ENCODE measurements at places on chromosomes 1 and 21.

- no peak for DNase-seq
These were observed 2.8 kb upstream of the CDC73 start for GRCh38 chr1:193118803-193119730.

DNA sequence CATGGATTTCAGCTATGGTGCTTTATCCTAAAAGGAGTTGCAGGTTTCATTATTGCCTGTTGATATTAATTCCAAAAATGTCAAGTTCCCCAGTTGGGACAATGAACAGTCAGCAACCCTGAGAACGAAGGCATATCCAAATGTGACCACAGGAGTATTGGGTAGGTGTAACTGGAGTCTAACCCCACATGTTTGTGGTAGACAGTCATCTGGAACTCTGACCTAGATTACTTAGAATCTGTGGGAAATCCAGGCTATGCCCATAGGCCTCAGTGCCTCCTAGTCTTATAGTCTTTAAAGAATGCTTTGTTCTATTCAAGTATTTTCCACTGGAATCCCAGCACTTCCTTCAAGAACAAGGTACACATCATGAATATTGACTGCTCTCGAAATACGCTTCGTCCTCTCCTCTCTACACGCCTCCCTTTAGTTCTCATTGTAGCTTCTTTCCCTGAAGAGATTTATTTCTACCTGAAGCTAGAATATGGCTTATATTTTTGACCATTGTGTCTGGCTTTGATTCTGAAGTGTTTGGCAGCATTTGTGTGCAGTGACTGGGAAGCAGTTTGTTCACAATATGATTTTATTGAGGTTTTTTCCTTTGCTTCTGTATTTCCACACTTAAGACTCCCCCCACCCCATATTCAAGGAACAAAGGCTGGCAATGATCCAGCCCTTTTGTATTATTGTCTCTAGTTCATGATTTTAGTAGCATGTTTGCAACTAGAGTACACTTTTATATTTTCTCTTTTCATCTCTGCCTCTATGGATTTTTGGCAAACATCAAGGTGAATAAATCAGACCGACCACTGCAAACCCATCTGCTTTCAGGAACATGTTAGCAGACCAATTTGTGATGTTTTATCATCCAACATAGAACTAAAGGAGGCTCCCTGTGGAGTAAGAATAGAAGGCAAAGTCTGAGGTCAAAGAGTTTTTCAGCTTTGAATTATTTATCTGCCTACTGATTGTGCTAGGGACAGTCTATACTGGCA, 178.6 kb downstream of the GPR52 start:
- DNase-seq, result no peak

DNA sequence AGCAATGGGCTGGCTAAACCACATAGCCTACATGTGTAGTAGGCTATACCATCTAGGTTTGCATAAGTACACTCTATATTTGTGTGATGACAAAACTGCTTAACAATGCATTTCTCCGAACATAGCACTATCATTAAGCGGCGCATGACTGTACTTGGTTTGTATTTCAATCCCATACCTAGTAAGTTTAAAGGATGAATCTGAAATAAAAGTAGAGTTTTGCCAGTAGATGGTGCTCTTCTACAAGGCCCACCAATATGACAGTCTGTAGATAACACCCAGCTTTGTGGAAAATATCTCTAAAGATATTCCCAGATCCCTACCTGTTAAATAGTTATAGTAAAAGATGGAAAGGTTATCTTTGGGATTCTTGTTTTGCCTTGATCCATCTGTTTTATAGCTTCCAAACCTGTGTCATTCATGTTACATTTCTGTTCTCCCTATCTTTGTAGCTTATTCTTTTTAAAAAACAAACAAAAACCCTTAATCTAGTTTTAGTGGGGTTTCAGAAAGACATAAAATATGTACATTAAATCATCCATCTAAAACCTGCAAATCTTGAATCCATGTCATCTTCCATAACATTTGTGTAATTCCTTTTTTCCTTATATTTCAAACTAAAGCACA, 33.9 kb upstream of the ASPM start:
- DNase-seq, result peak; percentile 28

GRCh38 chr1:169741666-169742394, 8.0 kb upstream of the SELE start:
- DNase-seq, result peak; percentile 31

DNA sequence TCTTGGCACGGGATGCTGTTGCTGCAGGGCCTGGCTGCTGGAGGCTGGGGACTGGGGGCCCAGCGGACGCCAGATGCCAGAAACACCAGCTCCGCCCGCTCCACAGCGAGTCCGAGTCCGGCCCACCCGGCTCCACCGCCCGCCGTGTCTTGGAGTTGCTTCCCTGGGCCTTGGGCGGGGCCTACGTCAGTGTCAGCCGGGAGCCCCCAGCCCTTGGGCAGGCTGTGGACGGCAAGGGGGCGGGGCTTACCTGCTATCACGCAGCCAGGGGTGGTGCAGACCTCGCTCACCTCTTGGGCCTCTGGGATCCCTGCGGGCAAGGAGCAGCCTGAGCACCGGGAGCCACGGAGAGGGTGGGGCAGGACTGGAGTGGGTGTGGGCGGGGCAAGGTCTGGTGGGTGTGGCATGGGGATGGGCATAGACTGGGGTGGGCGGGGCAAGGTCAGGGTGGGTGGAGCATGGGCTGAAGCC, 21.8 kb downstream of the MMEL1 start:
- DNase-seq, result no peak

- DNase-seq, result no peak
These were observed 26.1 kb downstream of the ARMH1 start for GRCh38 chr1:44700573-44700972.

Data from HTR-8/SVneo (cell line).